ENCODE measurements at places on chromosomes 6 and 20. TPM values are rescaled to one million over a fixed set of nuclear protein-coding genes. Genes with fewer than 3 reads are reported as not detected.

The DUSP22 gene
- polyA plus RNA-seq, result 20.6 TPM

The C20orf202 gene
- polyA plus RNA-seq, result 0.23 TPM

The DTNBP1 gene
- polyA plus RNA-seq, result 10.9 TPM

The PEX7 gene
- 7.4 TPM for polyA plus RNA-seq

- DNase-seq, result no peak
These were observed 164.2 kb upstream of the SUPT3H start for GRCh38 chr6:45541934-45542333.

DNA sequence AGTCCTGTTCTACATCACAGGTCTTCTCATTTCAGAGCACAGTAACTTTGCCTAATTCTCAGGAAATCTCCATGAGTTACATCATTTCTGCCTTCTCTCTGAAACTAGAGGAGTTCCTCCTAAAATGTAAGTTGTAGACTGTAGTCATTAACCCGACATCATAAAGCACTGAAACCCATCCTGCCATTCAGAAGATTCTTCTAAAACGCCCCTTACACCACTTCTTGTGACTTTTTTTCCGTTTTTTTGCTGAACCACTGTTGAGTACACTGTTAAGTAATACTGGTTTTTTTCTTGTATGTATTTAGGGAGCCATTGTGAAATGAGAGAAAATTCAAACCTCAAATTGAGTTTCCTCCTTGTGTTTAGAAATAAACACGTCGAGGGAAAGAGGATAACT, 117.3 kb downstream of the MAP3K4 start:
- no peak for DNase-seq

GRCh38 chr6:52013035-52013434, 74.4 kb downstream of the PKHD1 start:
- no peak for DNase-seq

DNA sequence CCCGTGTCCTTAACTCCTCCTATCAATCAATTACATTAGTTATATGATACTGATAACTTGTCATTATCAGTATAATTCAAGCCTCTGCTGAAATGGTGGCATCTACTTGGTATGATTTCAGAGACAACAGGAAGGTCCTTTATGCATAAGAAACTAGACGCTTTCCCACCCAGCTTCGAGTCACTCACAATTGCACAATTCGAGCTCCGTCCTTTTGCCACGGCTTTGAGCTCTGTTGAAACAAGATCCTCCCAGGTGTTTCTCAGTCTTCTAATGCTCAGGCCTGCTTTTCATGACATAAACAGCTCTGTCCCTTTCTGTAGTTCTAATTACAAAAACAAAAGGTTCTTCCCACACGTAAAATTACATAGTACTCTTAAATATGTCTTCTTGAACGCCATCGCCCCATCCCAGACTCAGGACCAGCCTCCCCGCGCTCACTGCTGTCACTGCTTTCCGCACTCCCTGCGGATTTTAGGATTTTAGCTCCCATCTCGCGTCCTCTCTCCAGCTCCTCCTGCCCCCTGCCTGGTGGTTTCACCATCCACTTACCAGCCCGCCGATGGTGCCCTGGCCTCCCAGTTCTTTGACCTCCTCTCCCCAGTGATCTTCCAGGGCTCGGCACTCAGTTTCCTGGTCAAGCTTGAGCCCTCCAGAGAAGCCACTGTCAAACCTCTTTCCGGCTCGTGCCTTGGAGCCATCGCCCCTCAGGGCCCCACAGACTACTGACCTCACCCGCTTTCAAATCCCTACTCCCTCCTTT, 23.2 kb upstream of the PNPLA1 start:
- DNase-seq, result no peak

- no peak for DNase-seq
These were observed 81.4 kb downstream of the SERAC1 start for GRCh38 chr6:158086504-158087223.

DNA sequence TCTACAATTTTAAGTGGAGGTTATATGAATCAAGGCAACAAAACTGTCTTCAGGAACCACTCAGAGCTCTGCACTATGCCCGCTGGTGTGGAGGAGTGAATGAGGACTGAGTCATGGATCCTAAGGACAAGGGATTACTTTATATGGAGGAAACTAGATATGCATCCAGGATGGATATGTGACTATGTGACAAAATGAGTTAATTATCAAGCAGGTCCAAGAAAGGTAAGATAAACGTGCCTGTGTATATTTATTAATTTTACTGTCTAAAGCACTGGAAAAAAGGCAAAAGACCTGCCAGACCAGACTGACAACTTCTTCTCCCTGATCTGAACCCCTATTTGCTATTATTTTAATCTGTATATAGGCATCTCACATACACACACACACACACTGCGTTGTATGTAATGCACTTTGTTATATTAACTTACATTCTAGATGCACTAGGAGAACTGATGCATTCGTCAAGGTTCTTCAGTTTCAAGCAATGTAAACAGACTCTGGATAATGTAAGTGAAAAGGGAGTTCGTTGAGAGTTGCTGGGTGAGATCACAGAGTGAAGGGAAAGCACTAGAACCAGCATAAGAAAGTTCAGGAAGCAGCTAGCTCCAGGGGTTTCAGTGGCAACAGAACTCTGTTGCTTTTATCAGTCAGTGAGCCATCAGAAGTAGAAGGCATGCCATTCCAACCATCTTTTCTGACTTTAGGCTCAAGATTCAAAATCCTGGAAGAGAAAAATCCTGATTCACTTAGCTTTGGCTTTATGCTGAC, 26.4 kb upstream of the ADGRG6 start:
- no peak for DNase-seq

- DNase-seq, result no peak
These were observed 144.6 kb downstream of the TFAP2C start for GRCh38 chr20:56773749-56774148.

Data from pancreas (tissue), 10 donors.